CD4-positive, alpha-beta T cell treated with Interleukin-12 subunit alpha and Interleukin-12 subunit beta, for 1 hour (primary cell): ENCODE measurements at places on chromosomes 2 and 18.
A peak's percentile ranks its signal among the peaks of the same experiment; 100 is the strongest.

DNA sequence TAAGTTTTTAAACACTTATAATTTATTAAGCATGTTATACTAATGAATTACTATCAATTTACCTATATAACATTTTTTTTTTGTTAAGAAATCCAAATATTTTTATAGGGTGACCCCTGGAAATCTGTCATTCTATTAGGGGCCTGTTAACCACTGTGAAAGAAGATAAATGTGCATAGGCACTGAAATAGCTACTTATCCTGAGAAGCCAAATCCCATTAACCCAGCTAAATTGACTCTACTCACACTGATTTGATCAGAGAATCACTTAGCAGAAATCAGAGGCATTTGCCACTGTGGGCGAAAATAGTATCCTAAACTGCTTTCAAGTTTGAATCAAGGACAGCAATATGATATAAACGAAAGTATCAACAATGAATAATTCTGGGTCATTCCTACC, 90.0 kb upstream of the GULP1 start:
- DNase-seq: no peak

DNA sequence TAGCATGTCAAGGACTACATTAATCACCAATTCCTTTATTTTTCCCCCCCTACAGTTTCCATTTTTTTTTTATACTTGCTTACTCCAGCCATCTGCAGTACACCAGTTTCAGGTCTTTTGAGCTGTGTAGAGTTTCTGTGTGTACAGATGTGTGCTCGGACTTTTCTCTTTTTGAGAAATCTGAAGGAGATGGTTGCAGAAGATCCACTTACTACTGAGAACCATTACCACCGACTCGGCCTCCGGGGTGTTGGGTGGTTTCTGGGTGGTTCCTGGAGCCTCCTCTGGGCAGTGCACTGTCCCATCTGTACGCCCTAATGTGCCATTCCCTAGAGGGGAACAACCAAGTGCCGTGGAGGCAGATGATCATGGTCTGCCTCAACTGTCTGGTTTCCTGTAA, 15.4 kb upstream of the LYPD6B start:
- no peak for DNase-seq

DNA sequence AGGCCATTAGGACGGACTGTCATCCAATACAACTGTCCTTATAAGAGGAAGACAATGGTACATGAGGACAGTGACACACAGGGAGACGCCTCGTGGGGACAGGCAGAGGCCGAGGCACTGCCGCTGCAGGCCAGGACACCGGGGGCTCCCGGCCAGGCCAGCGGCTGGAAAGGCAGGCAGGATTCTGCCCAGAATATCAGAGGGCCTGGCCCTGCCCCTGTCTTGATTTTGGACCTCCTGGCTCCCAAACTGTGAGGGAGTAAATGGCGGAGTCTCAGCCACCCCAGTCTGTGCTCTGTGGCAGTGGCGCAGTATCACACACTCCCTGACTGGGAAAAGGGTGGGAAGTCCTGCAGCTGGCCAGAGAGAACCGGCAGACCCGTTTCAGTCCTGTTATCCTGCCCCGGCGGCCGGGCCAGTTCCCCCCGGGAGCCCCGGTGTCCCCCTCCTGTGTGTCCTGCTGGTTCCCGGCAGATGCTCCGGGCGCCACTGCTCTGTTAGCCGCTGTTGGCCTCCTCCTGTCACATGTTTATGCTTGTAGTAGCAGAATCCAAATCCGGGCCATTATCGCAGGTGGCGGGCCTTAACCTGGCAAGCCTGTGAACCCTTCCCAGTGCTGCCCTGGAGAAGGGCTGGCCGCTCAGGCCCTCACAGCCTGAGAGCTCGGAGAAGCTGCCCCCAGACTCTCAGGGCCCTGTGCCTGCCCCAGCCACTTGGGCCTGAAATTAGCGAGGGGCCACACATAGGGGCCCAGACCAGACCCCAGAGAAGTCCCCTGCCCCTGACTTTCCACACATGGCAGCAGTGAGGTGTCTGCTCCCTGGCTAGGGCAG, 31.4 kb upstream of the TAF1B start:
- DNase-seq: no peak

- DNase-seq: no peak
Measured at GRCh38 chr2:43648994-43649701, 12.1 kb downstream of the PLEKHH2 start.

- DNase-seq: no peak
Measured at GRCh38 chr2:48419884-48420511, 110.0 kb upstream of the STON1 start.

DNA sequence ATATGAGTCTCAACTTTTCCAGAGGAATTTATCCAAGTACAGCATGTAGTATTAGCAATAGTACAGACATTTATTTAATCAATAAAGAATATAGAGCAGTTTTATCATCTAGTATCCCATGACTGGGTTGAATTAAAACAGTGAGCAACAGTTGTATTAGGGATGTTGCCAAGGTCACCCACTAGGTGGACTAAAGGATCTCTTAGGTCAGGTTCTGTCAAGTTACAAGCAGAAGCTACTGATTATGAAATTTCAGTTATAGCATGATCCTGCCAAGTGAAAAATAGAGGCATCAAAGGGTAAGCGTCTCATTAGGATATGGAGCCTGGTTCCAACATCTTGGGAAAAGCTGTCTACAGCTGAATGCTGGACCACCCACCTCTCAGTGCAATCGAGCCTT, 52.1 kb upstream of the LAPTM4A start:
- DNase-seq: no peak

DNA sequence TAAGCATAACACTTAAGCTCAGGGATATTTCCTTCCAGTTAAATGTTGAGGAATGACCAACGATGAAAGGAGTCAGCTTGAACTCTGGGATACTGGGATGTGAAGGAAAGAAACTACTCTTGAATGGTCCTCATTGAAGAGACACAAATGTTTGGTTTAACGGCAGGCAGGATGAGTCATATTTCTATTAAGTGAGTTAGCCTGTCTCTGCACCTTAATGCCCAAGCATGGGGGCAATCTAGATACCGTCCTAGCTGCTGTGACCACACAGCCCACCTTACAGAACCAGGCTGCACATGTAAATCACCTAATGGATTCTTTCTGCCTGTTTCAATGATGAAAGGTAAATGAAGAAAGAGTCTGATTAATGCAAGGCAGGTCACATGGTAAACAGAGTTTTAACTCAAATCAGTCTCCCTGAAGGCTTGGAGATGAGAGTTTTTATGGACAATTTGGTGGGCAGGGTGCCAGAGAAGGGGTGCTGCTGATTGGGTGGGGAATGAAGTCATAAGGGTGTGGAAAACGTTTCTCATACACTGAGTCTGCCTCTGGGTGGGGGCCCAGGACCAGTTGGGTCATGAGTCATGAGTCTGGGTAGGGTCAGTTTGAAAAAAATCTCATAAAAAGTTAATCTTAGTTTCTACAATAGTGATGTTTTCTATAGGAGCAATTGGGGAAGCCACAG, 144.6 kb upstream of the MMADHC start:
- DNase-seq: no peak

DNA sequence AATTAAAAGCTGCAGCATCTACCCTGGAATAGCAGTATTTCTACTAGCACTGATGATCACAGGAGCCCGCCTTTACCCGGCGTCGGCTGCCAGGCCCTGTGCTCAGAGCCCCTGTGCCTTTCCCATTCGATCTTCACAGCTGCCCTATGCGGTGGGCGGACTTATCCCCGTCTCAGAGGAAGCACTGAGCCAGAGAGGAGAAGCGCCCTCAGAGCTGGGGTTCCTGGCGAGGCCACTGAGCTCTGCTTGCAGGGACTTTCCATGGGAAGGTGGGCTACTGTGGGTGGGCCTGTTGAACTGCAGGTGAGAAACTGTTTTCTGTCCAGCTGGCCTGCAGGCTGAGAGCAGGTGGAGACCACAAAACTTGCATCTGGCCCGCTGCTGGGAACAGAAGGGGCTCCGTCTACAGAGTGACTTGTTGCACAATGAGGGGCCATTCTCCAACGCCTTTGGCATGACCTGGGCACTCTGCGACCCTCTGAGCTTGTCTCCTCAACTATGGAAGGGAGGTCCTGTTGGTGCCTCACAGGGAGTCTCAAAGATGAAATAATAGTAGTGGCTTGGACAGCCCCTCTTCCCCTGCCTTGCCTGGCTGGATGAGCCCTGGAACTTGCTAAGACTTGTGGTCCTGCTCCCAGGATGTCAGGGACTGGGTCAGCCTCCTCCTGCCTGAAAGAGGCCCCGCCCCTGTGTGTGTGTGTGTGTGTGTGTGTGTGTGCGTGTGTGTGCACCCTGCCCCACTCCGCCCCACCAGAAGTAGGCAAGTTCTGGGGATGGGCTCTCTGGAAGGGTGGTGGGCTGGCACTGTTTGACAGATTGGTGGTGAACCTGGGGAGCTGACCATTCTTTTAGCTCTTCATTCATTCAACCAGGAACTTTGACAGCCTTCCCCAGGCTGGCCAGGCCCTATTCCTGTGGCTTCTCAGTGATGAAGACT, 32.7 kb downstream of the GLI2 start:
- no peak for DNase-seq

GRCh38 chr18:57435846-57436190, 644 bp downstream of the ONECUT2 start:
- DNase-seq: no peak

GRCh38 chr2:132782176-132782783, 112.3 kb upstream of the LYPD1 start:
- no peak for DNase-seq

- DNase-seq: no peak
Measured at GRCh38 chr2:207640661-207641060, 15.5 kb upstream of the METTL21A start.

- DNase-seq: no peak
Measured at GRCh38 chr2:64594226-64594989, 59.3 kb downstream of the SERTAD2 start.

DNA sequence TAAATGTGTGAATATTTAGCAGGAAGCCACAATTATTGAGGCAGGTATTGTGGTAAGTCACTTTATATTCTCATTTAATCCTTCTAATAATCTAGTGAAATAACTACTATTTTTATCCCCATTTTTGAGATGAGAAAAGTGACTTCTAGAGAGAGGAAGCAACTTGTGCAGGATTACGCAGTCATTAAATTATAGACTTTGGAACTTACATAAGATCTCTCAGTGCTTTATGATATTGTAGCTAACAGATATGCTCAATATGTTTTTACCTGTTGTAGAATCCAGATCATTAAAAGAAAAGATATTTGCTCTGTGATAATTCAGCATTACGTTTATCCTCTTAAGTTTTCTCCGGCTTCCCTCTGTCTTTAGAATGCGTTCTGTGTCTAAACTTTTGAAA, 50.5 kb downstream of the MBD5 start:
- DNase-seq: no peak

GRCh38 chr2:240594511-240595380, 8.2 kb downstream of the CAPN10 start:
- DNase-seq: no peak

GRCh38 chr2:164015328-164016123, 279.7 kb upstream of the FIGN start:
- DNase-seq: no peak

- no peak for DNase-seq
Measured at GRCh38 chr2:11862049-11862448, 115.6 kb downstream of the LPIN1 start.

DNA sequence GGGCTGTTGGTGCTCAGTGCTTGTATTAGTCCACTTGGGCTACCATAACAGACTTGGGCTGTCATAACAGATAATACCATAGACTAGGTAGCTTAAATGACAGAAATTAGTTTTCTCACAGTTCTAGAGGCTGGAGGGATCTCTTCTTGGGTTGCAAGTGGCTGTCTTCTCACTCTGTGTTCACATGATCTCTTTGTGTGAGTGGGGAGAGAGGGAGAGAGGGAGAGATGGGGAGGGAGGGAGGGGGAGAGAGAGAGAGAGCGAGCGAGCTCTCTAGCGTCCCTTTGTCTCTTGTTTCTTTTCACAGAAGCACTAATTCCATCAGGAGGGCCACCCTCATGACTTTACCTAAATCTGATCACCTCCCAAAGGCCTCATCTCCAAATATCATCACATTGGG, 4.5 kb upstream of the XRCC5 start:
- no peak for DNase-seq

GRCh38 chr2:120228503-120228902, 5.3 kb upstream of the TMEM185B start:
- DNase-seq: no peak

GRCh38 chr2:182186132-182186735, 200.6 kb downstream of the PPP1R1C start:
- peak; percentile 31 for DNase-seq

GRCh38 chr2:23135481-23136100, 249.4 kb upstream of the KLHL29 start:
- no peak for DNase-seq

GRCh38 chr18:63161761-63162195, 157.8 kb downstream of the BCL2 start:
- DNase-seq: peak; percentile 88

DNA sequence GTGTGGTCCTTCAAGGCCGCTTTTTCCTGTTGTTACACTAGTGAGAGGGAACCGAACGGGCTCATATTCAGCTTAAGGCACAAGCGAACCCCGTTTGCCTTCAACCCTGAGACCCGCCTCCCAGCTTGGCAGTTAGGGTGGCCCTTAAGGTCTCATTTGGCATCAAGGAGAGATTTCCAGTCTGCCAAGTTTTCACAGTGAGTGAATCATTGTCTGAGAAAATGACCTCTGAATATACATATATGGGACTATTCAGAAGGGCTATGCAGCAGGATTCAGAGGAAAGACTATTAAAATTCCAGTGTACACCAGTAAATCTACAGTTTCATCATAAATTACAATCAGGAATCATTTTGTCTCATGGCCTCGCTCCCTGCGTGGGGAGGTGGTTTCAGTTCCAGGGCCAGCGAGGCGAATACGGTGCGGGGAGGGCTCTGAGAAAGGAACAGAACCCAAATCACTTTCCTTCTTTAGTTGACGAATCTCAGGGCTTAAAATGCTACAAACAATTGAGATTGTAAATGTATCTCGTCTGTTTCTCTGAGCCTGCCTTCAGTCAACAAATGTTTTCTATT, 231.4 kb downstream of the FAM210A start:
- no peak for DNase-seq

- no peak for DNase-seq
Measured at GRCh38 chr2:138780446-138780880, 273 bp upstream of the NXPH2 start.

GRCh38 chr2:144412709-144413108, 107.2 kb downstream of the ZEB2 start:
- DNase-seq: no peak

DNA sequence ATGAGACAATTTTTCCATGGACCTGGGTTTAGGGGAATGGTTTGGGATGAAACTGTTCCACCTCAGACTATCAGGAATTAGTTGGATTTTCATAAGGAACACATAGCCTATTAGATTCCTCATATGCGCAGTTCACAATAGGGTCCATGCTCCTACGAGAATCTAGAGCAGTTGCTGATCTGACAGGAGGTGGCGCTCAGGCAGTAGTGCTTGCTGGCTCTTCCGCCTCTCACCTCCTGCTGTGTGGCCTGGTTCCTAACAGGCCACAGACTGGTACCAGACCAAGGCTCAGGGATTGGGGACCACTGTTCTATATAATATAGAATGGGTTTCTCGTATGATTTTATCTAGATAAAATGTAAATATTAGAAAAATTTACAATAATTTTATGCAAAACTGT, 338.7 kb downstream of the CPS1 start:
- DNase-seq: no peak

GRCh38 chr2:175984846-175985245, 17.2 kb downstream of the LNPK start:
- DNase-seq: no peak
